Regular cardiac myocyte (primary cell): ENCODE measurements at places on chromosomes 4 and X. TPM values are rescaled to one million over a fixed set of nuclear protein-coding genes. Genes with fewer than 3 reads are reported as not detected.

The SLC10A6 gene
- total RNA-seq = not detected in 2 replicates

The TRIM60 gene
- total RNA-seq = not detected in 2 replicates

The H2BW2 gene
- total RNA-seq = not detected in 2 replicates

The FRG1 gene
- total RNA-seq = 31.3 and 35.9 TPM in 2 replicates

The NOX1 gene
- total RNA-seq = not detected in 2 replicates

The DCAF12L2 gene
- total RNA-seq = under 0.01 and 0.56 TPM in 2 replicates

The OTOP1 gene
- not detected in 2 replicates for total RNA-seq

The FAT4 gene
- total RNA-seq = 4.4 and 11.6 TPM in 2 replicates

The AFP gene
- total RNA-seq = 0.38 and 0.85 TPM in 2 replicates

The HSFX2 gene
- total RNA-seq = not detected in 2 replicates

The DUSP9 gene
- under 0.01 TPM in 1 of 2 replicates, not detected in the other for total RNA-seq
